ENCODE measurements at places on chromosomes 7 and 10.
A peak's percentile ranks its signal among the peaks of the same experiment; 100 is the strongest.

- no peak for DNase-seq
Measured at GRCh38 chr10:65566906-65567305, 1358.9 kb upstream of the LRRTM3 start.

GRCh38 chr7:91314591-91315323 lies 50.5 kb downstream of the FZD1 start:
- no peak for DNase-seq

DNA sequence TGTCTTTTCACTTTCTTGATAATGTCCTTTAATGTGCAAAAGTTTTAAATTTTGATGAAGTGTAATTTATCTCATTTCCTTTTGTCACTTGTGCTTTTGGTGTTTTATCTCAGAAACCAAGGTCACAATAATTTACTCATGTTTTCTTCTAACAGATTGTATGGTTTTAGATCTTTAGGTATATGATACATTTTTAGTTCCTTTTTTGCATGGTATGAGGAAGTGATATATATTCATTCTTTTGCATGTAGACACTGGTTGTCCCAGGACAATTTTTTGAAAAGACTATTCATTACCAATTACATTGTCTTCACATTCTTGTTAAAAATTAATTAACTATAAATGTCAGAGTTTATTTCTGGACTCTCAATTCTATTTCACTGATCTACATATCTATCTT lies 39.8 kb upstream of the GPR22 start:
- no peak for DNase-seq

GRCh38 chr10:130466271-130466997 lies 330.2 kb downstream of the GLRX3 start:
- DNase-seq: no peak

DNA sequence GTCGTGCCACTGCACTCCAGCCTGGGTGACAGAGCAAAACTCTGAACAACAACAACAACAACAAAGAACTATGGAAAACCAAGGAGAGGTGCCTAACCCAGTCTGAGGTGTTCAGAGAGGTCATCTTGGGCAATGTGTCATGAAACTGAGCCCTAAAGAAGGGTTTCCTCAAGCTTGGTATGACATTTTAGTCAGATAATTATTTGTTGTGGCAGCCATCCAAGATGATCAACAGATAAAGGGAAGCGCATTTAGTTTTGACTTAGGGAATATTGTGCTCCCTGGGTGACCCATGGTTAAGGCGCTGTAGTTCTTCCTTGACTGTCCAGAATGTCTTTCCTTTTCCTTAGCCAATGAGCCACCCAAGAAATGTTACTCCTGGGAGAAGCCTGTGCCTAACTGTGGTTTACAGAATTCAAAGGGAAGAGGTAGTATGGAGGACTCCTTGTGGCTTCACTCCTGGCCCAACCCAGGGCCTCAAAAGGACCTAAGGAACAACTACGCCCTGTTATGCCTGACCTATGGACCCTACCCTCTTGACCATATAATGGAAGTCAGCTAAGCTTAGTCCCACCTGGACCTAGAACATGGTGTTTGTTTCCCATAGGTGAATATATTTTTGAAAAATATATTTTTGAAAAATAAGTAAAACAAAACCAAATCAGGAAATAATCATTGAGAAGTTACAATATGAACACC lies 42.4 kb downstream of the TPST1 start:
- no peak for DNase-seq

DNA sequence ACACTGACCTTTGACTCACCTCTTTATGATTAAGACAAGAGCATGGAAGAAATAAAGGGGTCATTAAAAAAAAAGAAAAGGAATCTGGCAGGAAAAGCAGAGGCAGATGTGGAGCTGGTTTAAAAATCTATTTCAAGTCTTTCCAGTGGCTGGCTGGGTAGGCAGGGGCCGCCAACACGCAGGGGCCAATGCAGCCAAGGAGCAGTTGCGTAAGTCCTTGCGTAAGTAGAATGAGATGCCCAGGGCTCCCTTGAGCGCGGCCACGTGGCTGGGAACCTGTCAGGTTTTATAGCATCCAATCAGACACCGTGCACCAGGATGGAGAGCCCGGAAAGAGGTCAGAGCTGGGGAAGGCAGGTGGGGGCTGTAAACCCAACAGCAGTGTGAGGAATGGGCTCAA lies 123.8 kb upstream of the INSYN2A start:
- DNase-seq: no peak

- DNase-seq: peak; percentile 68
Measured at GRCh38 chr10:114103284-114103683, 59.6 kb downstream of the ADRB1 start.

DNA sequence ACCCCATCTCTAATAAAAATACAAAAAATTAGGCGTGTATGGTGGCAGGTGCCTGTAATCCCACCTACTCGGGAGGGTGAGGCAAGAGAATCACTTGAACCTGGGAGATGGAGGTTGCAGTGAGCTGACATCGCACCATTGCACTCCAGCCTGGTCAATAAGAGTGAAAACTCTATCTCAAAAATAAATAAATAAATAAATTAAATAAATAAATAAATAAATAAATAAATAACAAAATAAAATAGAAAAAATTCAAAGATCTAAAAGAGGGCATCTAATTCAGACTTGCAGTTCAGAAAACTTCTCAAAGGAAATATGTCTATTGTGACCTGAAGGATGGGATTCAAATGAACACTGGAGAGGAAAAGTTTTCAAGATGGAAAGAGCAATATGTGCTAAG lies 1085.1 kb downstream of the SORCS3 start:
- DNase-seq: no peak

GRCh38 chr10:18472977-18473376 lies 178.4 kb downstream of the NSUN6 start:
- DNase-seq: no peak

GRCh38 chr7:32694182-32694581 lies 197.4 kb downstream of the KBTBD2 start:
- DNase-seq: no peak

GRCh38 chr7:18468795-18469194 lies 26.8 kb upstream of the HDAC9 start:
- DNase-seq: no peak

DNA sequence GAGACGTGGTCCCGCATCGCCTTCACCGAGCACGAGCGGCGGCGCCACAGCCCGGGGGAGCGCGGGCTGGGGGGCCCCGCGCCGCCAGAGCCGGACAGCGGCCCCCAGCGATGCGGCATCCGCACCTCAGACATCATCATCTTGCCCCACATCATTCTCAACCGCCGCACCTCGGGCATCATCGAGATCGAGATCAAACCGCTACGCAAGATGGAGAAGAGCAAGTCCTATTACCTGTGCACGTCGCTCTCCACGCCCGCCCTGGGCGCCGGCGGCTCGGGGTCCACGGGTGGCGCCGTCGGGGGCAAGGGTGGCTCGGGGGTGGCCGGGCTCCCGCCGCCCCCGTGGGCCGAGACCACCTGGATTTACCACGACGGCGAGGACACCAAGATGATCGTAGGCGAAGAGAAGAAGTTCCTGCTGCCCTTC lies 737 bp downstream of the CNNM2 start:
- DNase-seq: no peak

DNA sequence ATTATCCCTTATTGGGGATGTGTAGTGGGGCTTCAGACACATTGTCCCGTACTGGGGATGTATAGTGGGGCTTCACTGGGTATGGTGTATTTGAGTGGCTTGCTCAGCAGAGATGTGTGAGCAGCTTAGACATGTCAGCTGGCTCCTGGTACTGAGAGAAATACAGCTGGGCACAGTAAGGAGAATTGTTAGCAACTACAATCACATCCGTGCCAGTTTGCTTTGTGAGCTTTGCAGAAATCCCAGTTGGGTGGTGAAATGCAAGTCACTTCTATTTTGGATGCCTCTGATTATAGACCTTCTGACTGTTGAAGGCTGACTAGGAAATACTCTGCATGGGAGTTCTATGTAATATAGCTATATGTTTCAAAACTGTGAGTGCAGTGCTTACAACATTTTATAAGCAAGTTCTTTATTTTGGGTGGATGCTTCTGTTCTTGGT lies 10.8 kb downstream of the CCNY start:
- DNase-seq: no peak

GRCh38 chr7:5500056-5500776 lies 76.6 kb upstream of the TNRC18 start:
- DNase-seq: no peak

DNA sequence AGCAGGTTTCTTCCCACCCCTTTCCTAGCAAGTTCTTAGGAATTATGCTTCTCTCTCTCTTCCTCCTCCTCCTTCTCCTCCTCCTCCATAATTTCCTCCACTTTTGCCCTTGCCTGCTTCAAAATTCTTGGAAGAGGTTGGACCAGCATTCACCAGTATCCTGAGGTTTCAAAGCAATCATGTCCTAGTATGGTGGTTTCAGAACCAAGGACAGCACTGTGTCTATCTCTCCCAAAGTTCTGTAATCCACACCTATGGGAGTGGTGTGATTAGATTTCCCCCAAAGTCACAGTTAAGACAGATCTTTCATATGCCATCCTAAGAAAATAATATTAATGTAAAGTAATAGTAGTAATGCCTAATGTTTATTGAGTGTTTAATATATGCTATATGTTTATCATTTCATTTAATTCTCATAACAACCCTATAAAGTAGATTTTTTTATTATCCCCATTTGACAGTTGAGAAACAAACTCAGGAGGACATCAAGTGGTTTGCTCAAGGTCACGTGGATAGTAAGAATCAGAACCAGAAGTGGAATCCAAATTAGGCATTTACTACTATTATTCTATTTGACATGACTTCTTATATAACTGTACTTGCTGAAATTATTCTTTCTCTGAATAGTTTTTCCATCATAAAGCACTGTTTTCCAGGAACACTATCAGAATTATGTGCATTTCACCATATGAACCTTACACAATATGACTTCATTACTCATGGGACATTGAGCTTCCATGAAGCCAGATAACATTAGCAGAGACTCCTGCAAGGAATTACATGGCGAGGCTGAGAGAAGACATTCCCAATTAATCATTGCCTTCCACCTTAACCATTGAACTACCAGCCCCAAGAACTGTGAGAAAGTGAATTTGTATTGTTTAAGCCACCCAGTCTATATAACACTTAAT lies 91.4 kb downstream of the IPMK start:
- DNase-seq: peak; percentile 6

- DNase-seq: peak; percentile 20
Measured at GRCh38 chr7:139777133-139777891, 486 bp downstream of the HIPK2 start.

DNA sequence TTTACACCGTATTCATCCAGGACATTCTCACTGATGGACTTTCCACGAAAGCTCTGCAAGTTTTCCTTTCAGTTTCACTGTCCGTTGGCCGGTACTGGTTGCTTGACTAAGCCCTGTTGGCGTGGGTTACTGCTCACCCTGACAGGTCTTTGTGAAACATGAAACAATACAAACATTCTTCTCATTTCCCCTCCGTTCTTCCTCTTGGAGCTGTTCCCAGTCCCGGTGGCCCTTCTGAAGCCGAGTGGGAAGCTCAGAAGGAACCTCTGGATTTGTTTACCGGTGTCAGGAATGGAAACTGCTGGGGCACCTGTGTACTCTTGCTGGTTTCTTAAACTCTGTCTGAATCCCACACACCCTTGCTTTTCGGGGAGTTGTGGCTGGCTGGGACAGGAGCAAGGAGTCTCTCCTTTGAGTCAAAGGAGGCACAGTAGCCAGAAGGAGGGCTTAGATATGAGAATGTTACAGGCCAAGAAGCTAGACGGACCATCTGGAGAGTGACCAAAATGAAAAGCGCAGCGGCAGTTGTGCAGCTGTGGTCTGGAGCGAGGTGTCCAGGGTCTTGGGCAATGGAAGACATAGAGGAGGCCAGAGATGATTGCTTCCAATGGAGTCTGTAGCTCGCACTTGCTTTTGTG lies 45.7 kb downstream of the LYZL2 start:
- peak; percentile 72 for DNase-seq

DNA sequence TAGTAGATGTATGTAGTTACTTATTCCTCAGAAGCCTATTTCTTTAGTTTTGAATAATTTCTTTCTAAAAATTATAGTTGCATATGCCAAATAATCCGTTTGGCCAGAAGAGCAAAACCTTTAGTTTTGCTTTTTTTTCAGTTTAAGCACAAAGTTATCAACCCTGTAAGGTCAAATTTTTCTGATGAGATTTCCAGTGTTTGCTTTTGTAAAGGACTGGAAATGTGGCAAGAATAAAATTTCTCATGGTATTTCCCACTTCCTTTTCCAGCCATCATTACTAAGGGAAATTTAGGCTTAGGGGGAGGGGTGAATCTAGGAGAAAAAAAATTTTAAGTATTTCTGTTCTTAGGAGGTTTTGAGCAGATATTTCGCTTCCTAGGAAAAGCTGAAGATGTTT lies 7.6 kb downstream of the CALD1 start:
- no peak for DNase-seq

DNA sequence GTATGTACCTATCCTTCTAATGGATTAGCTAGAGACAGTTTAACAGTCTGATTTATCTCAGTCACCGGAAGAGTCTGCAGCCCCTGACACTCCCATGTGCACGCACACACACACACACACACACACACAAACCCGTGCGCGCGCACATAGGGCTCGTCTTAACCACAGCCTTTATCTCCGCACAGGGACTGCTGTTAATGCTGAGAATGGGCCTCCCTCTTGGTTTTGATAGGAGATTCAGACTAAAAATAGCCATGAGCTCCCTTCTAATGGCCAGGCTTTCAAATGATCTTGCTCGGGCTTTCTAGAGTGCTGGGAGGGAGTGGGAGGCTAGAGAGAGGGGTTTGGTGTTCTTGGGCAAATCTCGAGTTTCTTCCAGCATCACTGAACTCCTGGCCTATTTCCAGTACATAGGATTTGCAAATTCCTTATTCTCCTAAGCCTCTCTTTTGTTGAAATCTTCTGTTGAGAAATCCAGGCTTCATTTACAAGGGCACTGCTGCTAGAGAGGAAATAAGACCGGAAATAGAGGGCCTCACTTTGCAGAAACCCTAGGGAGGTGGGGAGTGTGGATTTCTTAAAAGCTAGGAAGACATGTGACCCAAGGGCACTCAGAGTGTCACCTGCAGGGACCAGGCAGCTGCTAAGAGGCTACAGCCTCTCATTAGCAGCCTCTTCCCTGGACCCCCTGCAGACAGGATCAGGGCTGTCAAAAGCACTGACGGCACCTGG lies 2.4 kb downstream of the TMEM72 start:
- DNase-seq: no peak

DNA sequence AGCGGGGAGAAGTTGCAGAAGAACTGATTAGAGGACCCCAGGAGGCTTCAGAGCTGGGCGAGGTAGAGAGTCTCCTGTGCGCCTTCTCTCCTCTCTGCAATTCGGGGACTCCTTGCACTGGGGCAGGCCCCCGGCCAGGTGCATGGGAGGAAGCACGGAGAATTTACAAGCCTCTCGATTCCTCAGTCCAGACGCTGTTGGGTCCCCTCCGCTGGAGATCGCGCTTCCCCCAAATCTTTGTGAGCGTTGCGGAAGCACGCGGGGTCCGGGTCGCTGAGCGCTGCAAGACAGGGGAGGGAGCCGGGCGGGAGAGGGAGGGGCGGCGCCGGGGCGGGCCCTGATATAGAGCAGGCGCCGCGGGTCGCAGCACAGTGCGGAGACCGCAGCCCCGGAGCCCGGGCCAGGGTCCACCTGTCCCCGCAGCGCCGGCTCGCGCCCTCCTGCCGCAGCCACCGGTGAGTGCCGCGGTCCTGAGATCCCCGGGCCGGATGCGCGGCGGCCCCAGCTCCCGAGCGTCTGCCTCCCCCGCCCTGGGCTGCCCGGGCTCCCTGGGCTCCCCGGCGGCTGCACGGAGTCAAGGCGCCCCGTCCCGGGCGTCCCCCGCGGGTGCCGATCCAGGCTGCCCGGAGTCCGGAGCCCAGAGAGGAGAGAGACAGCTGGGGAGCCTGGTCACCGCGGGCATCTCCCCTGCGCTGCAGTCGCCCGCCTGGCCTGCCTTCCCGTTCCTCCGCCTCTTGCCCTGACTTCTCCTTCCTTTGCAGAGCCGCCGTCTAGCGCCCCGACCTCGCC lies at the start of gene PLAU:
PLAU (plus strand) TSS at position 369 of the 789 bp plus-strand sequence. CDS start 424 bp downstream, outside the sequence.
- no peak for DNase-seq

Data from kidney glomerular epithelial cell (primary cell).